ENCODE measurements at places on chromosomes 11 and 22.
A peak's percentile ranks its signal among the peaks of the same experiment; 100 is the strongest.

- DNase-seq = no peak
These were observed 24.6 kb upstream of the WNT7B start for GRCh38 chr22:46001426-46002106.

- DNase-seq = no peak
These were observed 288.5 kb downstream of the OPCML start for GRCh38 chr11:133243832-133244231.

DNA sequence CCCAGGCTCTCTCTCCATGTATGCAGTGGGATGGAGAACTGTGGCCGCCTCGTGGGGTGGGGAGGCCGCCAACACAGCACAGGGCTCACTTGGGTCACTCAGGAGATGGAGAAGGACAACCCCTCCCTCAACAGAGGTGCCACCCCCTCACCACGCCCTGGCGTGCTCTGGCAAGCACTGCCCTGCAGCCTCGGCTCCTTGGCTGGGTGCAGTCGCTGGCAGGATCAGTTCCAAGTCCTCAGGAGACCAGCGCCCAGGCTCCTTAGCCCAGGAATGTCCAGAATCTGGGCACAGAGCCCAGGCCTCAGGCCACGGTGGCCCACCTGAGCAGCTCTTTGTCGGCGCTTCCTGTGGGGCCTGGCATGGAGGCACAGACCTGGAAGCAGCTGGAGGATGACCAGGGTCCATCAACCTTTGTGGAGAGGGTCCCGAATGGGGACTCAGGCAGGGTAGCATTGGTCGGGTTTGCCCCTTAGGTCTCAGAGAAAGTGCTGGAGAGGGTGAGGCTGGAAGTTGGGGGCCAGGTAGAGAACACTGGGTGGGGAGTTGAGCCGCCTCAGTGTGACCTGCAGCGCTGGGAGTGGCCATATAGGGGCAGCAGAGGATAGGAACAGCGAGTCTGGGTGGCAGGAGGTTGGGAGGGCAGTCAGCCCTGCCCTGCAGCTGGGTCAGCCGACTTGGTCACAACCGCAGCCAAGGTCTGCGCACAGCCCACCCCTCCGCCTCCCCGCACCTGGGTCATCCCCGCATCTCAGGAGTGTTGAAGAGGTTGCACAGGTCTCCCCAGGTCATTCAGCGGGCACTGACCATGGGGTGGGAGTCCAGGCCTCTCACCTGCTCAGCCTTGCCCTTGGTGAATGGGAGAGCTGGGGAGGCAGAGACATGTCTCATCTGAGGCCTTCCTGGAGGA is 8.2 kb downstream of the SUSD2 start:
- DNase-seq = peak; percentile 41

DNA sequence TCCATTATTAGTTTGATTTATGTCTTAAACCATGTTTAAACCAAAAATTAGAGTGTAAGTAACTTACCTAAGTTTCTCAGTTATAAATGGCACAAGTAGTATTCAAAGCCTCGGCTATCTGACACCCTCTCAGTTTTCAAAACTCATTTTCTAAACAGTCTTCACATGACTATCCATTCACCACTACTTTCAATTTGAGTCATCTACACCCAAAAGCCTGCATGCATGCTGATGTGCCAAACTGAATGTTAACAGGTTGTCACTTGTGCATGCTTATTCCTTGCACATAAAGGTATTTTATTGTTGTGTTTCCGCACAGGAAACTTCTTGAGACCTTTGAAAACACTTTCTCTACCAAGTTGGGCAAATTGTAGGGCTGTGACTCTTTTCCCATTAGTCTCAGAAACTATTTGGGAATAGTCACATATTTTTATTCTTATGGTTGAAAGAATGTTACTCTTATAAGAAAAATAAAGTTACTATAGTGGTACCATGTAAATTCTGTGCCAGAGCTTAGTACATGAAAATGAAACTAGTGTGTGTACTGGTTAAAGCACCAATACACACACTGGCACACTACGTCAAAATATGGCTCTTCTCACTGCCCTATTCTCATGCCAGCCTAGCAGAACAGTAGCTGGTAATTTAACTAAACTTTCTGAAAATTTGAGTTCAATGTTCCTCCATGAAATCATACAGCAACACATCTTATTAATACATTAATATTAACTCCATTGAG is 2.2 kb upstream of the OR51E2 start:
- DNase-seq = no peak

GRCh38 chr11:47523490-47524225 is 29.3 kb downstream of the CELF1 start:
- peak; percentile 69 for DNase-seq

GRCh38 chr11:92843455-92843854 is 126.0 kb upstream of the MTNR1B start:
- no peak for DNase-seq

DNA sequence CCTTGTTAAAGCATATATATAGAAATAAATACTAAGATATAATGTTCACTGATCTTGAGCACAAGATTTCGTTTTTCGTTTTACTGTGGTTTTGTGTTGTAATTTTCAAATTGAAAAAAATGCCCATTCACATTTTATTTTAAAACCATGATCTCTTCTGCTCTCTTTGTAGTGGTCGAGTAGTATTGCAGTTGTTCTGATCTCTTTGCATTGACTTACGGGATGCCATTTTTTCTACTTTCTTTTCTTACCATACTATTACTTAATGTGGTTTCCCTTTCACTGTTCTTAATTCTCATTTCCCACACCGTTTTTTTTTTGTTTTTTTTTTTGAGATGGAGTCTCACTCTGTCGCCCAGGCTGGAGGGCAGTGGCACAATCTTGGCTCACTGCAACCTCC is 289.6 kb downstream of the DYNC2H1 start:
- no peak for DNase-seq

DNA sequence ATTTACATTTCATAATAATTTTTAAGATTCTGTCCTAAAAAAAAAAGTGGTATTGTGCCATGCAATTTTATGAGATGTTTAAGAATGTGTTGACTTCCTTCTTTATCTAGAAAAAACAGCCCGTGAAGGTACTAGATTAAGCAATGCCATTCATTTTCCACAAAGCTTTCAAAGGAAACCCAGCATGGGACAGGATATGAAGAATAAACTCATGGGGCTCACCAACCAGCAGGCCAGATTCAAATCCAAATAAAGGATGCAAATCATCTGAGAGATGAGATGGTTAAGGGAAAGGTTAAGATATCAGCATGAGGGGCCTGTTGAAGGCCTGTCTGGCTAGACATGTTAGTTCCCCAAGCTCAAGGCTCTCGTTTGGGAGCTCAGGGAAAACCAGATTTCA is 199.1 kb downstream of the SWAP70 start:
- no peak for DNase-seq

DNA sequence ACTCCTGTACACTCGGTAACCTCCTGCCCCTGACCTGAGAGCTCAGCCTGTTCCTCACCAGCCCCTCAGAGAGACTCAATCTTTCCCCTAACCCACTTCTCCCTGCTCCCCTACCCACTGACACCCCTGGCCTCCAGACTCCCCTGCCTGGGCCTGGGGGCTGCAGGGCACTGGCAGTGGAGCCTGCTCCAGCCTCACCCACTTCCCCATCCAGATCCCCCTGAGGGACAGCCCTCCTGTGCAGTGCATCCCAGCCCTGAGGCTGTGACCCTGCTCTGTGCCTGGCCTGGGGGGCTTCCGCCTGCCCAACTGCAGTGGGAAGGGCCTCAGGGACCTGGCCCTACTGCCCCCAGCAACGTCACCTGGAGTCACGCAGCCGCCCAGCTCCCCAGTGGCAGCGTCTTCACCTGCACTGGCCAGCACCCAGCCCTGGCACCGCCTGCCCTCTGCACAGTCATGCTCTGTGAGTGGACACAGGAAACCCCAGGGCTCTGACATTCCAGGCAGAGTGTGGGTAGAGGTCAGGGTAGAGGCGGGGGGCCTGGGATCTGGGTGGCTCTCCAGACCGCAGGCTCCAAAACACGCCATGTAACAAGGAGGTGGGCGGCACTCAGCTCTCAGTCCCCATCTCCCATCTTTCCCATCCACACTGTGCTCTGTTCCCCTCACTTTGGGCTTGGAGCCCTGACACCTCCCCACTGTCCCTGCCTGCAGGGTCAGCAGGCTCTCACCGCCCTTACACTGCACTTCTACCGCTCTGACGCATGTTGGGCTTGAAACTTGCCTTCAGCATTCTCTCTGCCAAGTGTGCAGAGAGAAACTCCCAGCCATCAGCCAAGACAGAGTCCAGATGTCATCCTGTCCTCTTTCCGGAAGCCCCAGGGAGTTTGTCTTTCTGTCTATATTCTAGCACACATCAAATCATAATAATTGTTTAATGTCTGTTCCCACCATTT is 5.1 kb downstream of the VSIG10L2 start:
- DNase-seq = no peak

DNA sequence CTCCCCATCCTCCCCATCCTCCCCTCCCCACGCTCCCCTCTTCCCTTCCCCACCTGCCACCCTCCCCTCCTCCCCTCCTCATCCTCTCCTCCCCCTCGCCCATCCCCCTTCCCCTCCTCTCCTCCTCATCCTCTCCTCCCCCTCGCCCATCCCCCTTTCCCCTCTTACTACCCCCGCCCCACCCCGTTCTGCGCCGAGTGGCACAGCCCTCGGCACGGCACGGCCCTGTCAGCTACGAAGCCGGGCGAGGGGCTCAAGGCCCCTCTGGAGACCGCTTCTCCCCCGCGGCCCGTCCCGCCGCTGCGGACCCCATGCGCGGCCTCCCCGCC is 449.9 kb downstream of the OPCML start:
- DNase-seq = no peak

DNA sequence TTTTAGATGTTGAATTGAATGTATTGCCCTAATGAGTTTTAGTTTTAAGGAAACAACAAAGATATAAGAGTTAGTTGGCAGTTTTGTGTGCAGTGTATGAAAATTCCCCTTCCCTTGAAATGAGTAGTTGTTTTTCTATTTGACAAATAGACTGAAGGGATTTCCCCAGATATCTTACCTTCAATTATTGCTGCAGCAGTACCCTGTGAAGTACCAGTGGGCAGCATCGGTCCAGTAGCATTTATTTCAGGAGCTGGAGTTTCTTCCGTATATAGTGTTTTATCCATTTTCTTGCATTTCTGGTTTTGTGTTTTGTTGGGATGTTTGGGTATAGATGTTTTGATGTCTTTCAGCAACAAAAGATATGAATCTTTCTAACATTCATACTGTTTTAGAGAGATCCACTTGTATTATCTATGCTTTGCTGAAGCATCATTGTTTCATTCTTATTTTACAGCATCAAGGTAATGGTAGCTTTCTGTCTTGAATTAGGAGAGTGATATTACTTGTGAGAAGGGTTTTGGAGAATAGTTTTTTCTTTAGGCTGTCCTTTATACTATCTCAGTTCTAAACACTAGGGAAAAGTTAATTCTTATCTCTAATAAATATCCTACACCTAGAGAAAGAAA is 7.4 kb downstream of the KMT2A start:
- peak; percentile 30 for DNase-seq

- no peak for DNase-seq
These were observed 911.1 kb downstream of the TBC1D22A start for GRCh38 chr22:47673557-47673956.

DNA sequence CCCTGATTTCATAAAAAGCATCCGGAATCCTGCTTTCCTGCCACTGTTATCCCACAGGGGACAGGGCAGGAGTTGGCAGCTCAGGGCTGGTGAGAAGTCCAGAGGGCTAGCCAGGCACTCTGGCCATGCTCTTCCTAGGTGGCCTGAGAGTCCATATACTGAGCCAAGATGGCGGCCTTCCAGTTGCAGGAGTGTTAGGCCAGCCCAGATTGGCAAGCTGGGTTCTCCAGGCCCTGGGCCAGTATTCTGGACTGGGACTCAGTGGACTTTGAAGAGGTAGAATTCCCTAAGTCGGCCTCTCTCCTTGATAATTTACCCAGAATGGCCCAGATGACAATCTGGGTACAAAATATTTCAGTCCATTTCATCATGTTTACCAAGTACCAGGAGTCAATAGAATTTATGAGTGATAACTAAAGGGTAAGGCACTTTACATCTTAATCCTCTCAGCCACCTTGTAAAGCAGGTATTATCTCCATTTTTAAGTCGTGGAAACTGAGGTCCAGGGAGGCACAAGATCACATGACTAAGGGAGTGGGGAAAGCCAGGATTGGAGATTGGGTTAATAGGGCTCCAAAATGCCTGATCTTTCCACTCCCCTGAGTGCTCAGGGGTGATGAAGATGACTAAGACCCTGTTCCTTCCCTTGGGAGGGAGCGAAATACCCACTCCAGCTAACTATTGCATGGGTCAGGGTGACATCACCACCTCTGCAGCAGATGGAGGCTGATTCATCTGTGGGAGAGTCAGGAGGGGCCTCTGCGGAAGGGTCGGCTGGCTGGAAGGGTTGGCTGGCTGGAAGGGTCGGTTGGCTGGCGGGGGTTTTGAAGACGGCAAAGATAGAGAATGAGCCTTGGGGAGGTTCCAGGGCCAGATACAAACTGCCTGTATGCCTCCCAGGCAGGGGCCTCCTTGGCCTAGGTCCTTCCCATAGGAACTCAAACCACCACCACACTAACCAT is 1.2 kb upstream of the MICALL1 start:
- no peak for DNase-seq

GRCh38 chr11:122984186-122985011 is 2.8 kb upstream of the BSX start:
- no peak for DNase-seq

DNA sequence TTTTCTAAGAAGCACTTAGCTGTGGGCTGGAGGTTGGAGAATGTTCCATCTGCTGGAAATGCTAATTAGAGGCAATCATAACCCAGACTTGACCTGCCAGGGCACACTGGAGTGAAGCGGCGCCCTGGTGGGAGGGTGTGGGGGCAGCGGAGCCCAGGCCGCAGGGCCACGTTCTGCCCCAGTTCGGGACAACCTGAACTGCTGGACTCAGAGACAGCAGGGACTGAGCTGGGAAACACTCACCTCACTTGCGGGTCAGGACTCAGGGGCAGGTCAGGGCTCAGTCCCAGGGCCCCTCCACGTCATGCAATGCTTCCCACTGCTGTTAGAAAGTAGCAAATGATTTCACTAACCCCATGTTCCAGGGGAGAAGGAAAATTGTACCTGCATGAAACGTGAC is 316.4 kb downstream of the NTM start:
- DNase-seq = no peak

- DNase-seq = no peak
These were observed 9.8 kb downstream of the PPP6R3 start for GRCh38 chr11:68470304-68470811.

- no peak for DNase-seq
These were observed 2.1 kb downstream of the GRIK4 start for GRCh38 chr11:120513436-120514315.

DNA sequence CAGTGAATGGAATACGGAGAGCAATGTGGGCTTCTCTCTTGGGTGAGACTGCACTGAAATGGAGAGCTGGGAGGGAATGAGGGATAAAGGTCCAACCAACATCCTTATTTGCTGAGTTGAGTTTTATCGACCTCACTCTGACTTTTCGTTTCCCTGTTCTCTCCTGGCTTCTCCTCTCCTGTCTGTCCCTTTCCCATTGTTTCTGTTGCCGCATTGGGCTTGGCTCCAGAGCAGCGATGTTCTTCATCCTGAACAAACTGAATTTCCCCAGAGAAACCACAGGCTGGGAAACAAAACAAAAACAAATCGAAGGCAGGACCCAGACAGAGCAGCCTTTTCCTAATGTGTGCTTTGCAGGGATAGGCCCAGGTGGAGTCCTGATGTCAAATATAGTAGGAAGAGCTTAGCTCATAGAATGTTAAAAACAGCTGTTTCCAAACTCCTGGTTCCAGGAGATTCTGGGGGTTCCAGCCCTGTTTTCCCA is 30.0 kb downstream of the MOV10L1 start:
- DNase-seq = no peak

GRCh38 chr11:26134481-26135355 is 197.2 kb upstream of the ANO3 start:
- no peak for DNase-seq

Data from CD4-positive, alpha-beta T cell treated with Interleukin-10 for 1 hour (primary cell).